ENCODE measurements at places on chromosomes 6 and 20.
A peak's percentile ranks its signal among the peaks of the same experiment; 100 is the strongest.

DNA sequence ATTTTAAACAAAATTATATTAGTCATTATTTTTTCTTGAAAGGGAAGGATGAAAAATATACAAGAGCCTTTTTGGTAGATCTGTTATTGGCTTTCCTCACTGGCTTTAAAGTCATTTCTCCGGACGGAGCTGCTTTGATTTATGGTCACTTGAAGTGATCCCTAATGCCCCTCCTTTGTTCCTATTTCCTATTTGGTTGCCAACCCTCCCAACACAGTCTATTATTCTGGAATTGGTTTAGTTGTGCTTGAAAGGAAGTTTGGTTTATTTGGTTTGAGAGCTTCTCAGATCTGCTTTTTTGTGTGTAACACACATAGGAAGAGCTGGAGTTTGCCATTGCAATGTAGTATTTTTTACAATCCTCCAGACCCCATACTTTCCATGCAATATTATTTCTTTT is 347.9 kb downstream of the RFPL4B start:
- DNase-seq = no peak

DNA sequence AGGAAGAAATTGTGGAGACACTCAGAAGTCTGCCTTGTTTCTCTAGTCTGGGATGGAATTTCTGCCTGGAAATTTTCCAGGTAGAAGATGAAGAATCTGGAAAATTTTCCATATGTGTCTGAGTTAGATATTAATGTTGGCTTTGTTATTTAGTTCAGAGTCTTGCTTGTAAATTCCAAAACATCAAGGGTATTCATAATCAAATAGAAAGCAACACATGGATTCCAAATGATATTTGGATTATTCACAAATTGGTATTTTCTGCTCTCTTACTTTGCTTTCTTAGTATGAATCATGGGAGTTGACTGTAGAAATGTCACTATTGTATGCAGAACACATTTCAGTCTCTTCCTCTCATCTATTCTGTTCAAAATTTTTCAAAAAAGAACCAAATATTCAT is 116.0 kb downstream of the GRIK2 start:
- no peak for DNase-seq

DNA sequence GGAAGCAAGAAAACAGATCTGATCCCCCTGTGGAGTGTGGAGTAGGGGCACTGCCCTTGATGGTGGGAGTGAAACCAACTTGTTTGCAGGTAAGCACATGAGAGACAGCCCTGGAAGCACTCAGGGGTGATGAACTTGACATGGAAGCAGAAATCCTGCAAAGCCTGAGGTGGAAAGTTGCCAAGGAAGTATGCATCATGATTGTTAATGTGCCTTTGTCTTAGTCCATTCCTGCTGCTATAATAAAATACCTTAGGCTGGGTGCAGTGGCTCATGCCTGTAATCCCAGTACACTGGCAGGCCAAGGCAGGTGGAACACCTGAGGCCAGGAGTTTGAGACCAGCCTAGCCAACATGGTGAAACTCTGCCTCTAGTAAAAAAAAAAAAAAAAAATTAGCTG is 40.2 kb upstream of the IFNGR1 start:
- no peak for DNase-seq

GRCh38 chr20:7327810-7328209 is 560.3 kb downstream of the BMP2 start:
- no peak for DNase-seq

GRCh38 chr6:10721850-10722569 is 860 bp upstream of the TMEM14C start:
- no peak for DNase-seq

- no peak for DNase-seq
Observed at GRCh38 chr6:128630213-128630612, 109.8 kb upstream of the PTPRK start.

DNA sequence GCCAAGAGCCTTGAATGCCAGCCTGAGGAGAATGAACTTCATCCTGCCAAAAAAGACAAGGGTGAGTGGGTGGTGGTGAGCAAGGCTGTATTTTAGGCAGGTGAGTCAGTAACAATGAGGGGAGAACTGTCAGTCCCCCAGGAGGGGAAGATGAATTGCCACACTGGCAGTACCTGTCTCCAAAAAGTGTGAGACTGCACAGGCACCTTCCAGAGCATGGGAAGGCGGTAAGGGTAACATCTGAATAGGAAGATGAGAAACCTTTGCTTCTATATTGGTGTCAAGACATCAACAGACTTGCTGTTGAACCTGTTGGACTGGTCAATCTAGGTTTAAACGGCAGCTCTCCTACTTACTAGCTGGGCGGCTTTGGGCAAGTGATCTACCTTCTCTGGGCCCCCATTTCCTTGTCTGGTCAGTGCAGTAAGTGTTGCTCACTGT is 30.9 kb downstream of the STK35 start:
- DNase-seq = no peak

DNA sequence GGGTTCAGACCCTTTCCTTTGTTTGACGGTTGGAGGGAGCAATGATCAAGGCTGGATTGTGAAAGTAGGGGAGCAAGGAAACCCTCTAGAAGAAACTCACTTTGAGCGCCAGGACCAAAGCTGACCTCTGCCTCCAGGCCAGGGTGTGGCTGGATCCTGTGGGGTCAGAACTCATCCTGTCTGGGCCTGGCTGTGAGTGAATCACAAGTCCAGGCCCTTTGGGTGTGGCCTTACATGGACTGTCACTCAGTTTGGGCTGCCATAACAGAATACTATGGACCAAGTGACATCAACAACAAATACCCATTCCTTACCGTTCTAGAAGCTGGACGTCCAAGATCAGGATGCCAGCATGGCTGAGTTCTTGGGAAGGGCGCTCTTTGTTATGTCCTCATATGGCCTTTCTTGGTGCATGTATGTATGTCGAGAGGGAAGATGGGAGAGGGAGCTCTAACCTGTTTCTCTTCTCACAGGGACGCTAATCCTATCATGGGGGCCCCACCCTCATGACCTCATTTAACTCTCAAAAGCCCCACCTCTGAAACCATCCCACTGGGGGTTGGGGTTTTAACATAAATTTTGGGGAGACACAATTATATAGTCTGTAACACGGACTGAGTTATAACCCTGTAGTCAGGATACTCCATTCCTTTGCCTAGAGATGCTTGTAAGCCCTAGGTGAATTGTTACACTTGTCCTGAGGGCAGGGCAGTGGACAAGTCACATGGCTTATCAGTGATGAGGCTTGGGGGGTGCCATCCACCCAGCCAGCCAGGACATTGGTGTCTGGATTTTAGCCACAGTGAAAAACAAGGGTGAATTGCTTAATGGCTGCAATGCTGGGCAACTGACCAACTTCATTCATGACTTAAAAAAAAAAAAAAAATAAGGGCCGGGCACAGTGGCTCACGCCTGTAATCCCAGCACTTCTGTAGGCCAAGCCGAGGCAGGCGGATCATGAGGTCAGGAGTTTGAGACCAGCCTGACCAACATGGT is 80.0 kb downstream of the TRMT11 start:
- DNase-seq = no peak

GRCh38 chr20:22768266-22769178 is 184.2 kb upstream of the FOXA2 start:
- DNase-seq = no peak

- no peak for DNase-seq
Observed at GRCh38 chr6:147944122-147944521, 398.5 kb upstream of the SASH1 start.

DNA sequence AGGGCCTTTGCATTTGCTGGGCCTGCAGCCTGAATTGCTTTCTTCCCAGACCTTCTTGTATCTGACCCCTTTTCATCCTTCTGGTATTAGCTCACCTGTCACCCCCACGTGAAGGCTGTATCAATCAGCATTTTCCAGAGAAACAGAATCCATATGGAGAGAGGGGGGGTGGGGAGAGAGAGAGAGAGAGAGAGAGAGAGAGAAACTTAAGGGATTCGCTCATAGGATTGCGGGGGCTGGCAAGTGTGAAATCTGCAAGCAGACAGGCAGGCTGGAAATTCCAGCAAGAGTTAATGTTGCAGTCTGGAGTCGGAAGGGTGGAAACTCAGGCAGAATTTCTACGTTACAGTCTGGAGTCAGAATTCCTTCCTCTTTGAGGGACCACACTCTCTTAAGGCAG is 410.7 kb upstream of the SULF2 start:
- DNase-seq = no peak

GRCh38 chr20:14634665-14635064 is 297.3 kb upstream of the FLRT3 start:
- DNase-seq = no peak

GRCh38 chr6:102820098-102820497 is 1426.6 kb downstream of the GRIK2 start:
- DNase-seq = no peak

DNA sequence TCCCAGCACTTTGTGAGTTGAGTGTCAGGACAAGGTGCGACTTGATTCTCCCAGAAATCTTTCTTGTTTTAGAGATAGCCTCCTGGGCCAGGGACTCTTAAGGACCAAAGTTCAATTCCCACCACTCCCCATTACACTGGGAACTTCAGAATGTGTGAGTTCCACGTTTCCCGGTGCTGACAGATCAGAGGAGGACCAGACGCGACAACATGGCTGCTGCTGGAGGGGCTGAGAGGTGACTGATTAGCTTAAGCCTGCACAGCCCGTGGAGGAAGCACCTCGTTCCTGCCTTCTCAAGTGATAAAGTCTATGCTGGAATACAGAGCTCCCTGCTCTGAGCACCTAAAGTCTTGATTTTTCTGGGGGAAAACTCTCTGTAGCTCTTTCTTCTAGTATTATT is 175.2 kb upstream of the FERMT1 start:
- DNase-seq = no peak

GRCh38 chr20:37291724-37292126 is 2.3 kb downstream of the MANBAL start:
- DNase-seq = no peak

DNA sequence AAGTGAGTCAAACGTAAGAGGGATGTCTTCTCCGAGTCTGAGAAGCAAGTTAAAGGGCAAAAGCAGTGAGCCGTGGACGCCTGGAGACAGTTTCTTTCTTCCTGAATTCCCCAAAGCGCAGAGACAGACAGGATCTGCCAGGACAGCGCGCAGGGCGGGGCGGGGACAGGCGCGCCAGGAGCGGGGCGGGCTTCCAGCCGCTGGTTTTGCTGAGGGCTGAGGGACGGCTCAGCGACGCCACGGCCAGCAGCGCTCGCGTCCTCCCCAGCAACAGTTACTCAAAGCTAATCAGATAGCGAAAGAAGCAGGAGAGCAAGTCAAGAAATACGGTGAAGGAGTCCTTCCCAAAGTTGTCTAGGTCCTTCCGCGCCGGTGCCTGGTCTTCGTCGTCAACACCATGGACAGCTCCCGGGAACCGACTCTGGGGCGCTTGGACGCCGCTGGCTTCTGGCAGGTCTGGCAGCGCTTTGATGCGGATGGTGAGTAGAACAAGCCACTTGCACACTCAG is at the start of gene SCGN:
SCGN (plus strand) TSS at position 209 of the 509 bp plus-strand sequence; CDS start at position 398, 189 bp downstream.
- DNase-seq = no peak

DNA sequence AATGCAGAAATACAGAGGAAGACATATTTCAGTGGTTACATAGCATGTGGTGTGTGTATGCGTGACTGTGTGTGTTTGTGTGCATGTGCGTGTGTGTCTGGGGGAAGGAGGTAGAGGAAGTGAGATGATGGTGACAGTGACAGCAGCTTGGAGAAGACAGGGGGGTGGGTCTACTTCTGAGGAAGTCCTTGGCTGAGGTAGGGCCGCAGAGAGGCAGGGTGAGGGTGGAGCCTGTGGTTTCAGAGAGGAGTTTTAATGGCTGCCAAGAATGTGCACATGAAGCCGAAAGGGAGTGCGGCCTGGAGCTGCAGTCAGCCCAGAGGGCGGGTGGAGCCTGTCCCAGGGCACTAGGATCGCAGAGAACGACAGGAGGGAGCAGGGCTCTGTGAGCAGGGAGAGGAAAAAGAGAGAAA is 22.7 kb upstream of the RNF24 start:
- peak; percentile 72 for DNase-seq

- no peak for DNase-seq
Observed at GRCh38 chr6:75363304-75363703, 78.7 kb upstream of the TMEM30A start.

DNA sequence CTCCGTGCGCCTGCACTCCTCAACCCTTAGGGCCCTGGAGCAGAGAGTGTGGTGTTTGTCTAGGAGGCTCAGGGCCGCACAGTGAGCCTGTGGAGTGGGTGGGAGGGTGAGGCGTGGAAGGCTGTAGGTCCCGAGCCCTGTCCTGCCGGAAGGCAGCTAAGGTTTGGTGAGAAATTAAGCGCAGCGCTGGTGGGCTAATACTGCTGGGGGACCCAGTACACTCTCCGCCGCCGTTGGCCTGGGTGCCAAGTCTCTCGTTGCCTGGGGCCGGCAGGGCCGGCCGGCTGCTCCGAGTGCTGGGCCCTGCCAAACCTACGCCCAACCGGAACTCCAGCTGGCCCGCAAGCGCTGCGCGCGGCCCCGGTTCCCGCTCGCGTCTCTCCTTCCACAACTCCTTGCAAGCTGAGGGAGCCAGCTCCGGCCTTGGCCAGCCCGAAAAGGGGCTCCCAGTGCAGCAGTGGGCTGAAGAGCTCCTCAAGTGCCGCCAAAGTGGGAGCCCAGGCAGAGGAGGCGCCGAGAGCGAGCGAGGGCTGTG is 40.4 kb upstream of the MCUR1 start:
- no peak for DNase-seq
